ENCODE measurements at places on chromosomes 11 and 22.

DNA sequence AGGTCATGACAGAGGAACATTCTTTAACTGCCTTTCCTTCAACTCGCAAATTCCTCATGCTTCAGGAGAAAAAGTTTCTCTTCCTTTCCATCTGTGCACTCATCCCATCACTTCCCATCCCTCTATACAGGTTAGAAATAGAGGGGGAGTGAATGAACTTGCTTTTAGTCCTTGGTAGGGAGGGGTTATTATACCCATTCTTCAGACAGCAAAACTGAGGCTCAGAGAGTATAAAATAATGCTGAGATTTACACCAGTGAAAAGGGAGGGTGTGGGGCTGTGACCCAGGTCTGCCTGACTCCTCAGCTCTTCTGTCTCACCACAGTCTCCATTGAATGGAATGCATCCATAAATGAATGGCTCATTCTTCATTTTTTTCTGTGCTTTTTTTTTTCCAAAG lies 109.4 kb upstream of the RCN1 start:
- no peak for DNase-seq

DNA sequence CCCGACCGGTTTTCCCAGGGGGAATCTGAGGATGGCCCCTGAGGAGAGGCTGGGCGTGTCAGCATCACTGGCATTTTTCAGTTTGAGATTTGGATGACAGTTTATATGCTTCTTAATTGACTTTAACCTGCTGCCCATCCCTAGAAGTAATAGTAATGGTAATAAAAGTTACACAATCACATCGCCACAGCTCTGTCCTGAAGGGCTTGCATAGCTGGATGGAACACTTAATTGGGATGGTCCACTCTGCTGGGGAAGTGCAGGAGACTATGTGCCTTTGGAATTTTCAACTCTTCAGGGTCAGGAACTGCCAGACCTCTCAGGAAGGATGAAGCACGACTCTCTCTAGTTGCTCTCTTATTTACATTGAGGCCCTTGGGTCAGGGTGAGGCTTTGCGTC lies 16.2 kb downstream of the BARX2 start:
- DNase-seq, result no peak

- DNase-seq, result no peak
Measured at GRCh38 chr11:11252403-11252802, 100.6 kb downstream of the CSNK2A3 start.

- no peak for DNase-seq
Measured at GRCh38 chr11:113104691-113105251, 143.6 kb downstream of the NCAM1 start.

DNA sequence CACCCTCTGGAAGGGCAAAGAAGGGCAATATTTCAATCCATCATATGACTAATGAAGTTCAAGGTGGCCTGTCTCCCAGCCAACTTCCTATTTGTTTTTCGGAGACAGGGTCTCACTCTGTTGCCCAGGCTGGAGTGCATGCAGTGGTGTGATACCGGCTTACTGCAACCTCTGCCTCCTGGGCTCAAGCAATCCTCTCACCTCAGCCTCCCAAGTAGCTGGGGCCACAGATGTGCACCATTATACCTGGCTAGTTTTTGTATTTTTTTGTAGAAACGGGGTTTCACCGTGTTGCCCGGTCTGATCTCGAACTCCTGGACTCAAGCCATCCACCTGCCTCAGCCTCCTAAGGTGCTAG lies 13.4 kb downstream of the ABTB2 start:
- DNase-seq, result no peak

DNA sequence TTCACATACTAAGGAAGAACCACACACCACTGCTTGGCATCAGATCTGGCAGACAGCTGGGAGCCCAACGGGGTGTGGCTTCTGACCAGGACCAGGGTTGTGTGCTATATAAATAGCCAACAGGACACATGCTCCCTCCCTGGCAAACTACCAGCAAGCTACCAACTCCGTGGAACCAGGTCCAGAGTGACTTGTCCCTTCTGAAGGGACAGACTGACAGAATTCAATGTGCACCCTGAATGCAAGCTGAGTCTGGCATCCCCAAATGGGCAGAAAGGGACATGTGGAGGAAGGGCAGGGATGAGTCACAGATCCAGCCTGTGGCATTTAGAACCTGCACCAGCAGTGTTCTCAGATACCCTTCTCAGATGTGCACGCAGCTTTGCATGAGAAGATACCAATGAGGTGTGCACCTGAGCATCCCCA lies 92.9 kb downstream of the MICAL3 start:
- DNase-seq, result no peak

- DNase-seq, result no peak
Measured at GRCh38 chr11:95242091-95242844, 11.3 kb upstream of the SESN3 start.

GRCh38 chr11:72989727-72990126 lies 152.4 kb downstream of the FCHSD2 start:
- no peak for DNase-seq

DNA sequence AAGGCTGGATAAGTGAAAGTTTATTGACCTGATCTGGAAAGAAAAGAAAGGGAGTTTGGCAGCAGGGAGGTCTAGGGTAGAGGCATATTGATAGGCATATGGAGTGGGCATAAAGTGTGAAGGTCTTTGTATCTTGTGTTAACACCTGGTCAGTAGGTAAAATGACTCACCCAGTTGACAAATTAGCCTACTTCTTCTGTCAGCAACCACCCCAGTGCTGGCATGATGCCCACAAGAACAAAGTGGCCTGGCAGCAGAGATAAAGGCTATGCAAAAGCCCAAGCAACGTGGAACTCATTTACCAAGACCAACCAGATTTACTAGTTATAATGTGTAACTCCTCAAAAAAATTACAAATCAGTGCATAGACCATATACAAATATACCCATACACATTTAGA lies 4.9 kb downstream of the OR10A3 start:
- no peak for DNase-seq

DNA sequence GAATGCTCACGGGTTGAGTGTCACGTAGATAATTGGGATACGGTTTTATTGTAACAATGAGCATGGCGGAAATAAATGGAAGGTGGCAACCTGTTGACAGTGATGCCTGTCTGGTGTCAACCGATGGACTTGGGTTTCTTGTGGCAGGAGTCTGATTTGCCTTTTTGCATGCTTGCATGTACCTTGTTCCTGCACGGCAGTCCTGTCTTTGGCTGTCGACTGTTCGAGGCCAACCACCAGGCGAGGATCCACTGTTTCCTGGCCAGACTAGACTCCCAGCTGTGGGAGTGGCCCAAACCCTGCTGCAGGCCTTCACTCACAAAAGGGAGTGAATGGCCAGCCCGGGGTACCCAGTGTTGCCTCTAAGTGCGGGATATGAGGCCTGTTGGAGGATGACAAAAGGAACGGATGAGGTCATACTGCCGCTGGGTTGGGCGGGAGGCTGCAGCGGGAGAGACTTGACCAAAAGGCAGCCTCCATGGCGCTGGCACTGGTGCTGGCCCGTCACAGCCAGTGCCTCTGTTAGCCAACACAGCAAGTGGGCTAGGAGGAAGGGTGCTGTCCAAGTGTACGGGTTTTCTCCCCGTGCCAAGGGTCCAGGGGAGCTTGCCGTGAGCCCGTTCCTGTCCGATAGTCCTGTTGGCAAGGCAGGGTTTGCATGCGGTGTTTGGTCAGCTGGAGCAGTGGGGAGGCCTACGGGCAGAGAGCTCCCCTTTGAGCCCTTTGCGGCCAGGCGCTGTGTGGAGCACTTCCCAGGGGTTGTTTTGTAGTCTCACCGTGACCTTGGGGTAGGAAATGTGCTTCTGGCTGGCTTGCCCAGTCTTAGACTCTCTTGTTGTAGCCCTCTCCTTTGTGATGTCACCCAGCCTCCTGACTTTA lies 974 bp downstream of the DGCR8 start:
- DNase-seq, result no peak

GRCh38 chr11:131896978-131897615 lies 526.7 kb downstream of the NTM start:
- DNase-seq, result no peak

Data from CD4-positive, alpha-beta T cell treated with Interleukin-17A for 1 hour (primary cell).